Right ventricle myocardium superior (tissue), 1 donor: ENCODE measurements at places on chromosomes 12 and 14.

DNA sequence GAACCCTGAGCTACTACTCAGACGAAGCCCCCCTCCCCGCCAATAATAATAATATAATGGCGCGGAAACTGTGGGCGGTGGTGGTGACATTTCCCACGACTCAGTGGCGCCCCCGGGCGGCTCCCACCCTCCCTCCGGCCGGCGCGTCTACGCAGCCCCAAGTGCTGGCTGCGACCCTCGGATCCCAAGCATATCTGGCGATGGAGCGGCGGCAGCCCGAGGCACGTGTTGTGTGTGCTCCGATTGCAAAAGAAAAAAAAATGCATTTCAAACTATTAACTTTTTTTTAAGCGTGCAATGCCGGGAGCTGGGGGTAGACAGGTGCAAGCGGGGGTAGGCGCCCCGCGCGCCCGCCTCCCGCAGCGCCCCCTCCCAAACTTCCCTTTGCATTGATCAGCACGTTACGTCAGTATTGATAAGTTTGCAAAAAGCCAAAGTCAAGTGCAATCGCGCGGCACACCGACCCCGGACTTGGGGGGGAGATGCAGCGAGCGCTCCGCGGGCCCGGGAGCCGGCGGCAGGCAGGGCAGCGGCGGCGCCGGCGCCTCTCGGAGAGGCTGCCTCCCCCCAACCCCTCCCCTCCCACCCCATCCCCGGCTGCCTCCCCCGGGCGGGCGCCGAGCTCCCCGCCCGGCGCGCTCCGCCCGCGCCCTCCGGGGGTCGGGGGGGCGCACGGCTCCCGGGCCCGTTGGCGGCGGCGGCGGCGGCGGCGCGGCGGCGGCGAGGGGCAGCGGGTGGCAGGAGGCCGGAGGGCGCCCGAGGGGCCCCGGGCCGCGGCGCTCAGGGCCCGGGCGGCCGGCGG lies 113.1 kb upstream of the MYL2 start:
- DNase-seq, result no peak

DNA sequence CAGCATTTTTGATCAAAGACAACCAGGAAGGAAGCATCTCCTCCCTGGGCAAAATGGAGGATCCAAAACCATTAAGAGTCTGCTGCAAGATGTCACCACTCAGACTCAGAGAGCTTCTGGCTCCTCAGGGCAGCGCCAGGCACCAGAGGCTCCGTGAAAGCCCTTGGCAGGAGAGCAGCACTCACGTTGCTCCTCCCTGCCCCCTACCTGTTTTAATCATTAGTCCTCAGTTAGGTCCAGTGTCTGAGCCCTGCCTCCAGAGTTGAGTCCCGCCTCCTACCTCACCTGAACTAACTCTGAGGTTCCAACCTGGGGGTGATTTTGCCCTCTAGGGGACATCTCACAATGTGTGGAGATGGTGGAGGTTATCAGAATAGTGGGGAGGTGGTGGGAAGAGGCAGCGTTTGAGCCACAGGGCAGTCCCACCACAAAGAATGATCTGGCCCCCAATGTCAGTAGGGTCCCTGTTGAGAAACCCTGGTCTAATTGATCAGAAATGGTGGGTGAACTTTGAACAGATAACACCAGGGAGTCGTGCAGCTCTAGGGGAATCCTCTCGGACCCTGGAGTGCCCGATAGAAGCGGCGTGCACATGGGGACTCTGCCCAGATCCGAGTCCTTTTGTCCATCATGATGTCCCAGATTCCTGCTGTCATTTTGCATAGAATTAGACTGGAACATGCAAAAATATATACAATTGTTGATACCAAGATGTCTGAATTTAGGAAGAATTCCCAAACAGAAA lies 156.7 kb upstream of the DIO3 start:
- DNase-seq, result no peak

DNA sequence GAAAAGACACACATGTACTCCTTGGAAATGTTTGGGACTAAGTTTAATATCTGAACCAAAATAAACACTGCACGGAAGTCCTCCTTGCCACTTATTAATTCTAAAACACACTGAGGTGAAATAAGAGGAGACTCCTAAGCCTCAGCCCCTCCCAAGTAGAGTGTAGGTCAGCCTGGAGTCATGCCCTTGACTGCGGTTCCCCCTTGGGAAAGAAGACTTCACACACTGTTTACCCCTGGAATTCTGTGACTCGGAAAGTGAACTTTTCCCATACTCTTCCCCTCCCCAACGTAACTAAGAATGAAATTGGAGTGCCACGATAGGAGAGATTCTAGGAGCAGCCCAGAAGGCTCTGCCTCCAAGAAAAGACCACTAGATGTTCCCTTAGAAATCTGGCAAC lies 8.6 kb upstream of the TFCP2 start:
- DNase-seq, result no peak

DNA sequence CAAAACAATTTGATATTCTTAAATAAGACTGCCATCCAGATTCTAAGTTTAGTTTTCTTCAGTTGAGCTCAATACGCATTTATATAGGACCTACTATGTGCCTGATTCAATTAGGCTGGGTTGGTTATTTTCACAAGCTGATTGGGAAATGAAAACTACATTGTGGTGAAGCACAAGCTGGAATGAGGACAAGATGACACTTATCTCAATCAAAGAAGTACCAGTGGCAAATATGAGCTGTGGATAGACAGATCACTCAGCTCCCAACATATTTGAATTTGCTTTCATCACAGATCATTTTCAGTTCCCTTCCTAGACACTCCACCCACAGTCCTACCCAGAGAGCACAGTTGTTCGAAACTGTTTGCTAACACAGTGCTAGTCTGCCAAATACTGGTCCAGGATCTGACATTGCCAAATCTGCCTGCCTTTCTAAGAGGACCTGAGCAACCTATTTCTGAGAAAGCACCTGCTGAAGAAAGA lies 74.7 kb downstream of the LLPH start:
- DNase-seq, result no peak

DNA sequence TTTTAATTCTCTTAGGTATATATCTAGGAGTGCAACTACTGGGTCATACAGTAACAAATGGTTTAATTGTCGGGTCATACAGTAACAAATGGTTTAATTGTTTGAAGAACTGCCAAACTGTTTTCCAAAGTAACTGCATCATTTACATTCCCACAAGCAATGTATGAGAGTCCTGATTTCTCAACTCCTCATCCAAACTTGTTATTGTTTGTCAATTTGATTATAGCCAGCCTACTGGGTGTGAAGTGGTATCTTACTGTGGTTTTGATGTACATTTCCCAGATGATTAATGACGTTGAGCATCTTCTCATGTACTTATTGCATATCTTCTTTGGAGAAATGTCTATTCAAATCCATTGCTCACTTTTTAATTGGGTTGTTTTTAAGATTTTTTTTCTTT lies 67.6 kb upstream of the CFL2 start:
- DNase-seq, result no peak

DNA sequence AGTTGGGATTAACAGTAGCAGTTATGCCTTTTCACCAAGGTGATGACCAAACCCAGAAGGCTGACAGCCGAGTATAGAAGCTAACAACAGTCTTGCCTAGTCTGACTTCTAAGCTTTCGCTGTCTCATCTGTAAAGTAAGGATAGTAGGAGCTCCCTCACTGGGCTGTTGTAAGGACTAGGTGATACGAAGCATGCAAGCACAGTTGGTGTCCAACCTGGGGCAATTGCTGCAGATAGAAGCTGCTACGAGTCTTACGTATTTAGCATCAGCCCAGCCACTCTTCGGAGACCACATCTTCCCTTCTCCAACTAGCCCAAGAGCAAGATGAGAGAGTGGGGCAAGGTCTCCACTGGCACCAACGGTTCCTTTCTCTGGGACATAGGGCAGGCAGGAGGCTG lies 6.0 kb downstream of the HAL start:
- DNase-seq, result no peak

DNA sequence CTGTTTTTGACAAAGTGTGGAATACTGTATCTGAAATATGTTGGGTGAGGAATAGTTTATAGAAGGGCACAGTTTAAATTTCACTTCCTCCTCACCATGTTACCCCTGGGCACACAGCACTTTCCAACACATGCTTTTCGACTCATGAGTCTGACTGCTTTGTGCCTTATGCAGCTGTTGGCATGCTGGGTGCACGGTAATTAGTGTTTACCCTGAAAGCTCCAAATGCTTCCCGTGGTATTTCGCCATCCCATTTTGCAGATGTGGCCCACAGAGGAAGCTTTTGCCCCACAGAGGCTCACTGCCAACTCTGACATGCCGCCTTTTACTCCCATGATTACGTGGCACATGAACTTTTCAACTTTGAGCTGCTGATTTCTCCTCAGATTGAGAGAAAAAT lies 168.6 kb downstream of the PRKCH start:
- DNase-seq, result peak; percentile 64

- no peak for DNase-seq
These were observed 74.3 kb downstream of the PPM1A start for GRCh38 chr14:60323199-60323896.

- no peak for DNase-seq
These were observed 14.2 kb downstream of the GLT1D1 start for GRCh38 chr12:128867466-128867865.

DNA sequence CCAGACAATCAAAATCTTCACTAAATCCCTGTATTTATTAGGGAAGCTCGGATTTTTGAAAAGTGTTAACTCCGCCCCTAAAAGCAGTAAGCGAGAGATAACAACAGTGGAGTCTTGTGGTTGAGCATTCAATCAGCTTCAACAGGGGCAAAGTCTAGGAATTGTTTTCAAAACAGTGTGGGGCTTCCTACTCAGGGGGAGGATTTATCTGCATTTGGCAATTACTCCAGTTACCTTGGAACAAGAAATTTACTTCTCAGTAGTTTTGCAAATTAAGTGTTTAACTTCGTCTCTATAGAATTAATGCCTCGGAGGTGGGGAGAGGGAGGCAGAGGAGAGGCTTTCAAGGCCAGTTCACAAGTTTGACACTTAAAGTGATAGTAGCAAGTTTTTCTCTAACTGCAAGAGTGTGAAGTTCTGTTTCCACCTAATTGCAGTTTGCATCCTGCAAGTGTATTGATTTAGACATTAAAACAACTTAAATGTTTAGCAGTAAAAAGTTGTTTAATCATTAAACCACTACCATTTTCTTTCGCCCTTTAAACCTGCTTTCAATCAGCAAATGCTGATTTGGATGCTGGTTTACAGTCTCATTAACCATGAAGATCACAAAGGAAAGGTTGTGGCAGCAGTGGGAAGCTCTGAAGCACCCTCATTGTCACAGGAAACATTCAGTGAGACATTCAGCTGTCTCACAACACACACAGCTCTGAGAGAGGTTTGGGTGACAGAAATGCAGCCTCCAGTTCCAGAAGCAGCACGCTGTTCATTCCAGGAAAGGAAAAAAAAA lies 102.0 kb downstream of the HMGA2 start:
- DNase-seq, result no peak

- DNase-seq, result no peak
These were observed 47.7 kb downstream of the BCL11B start for GRCh38 chr14:99224116-99224910.

GRCh38 chr12:96121271-96121711 lies 72.9 kb upstream of the ELK3 start:
- DNase-seq, result no peak

- DNase-seq, result peak; percentile 63
These were observed 12.4 kb upstream of the ITGB7 start for GRCh38 chr12:53219292-53219955.

DNA sequence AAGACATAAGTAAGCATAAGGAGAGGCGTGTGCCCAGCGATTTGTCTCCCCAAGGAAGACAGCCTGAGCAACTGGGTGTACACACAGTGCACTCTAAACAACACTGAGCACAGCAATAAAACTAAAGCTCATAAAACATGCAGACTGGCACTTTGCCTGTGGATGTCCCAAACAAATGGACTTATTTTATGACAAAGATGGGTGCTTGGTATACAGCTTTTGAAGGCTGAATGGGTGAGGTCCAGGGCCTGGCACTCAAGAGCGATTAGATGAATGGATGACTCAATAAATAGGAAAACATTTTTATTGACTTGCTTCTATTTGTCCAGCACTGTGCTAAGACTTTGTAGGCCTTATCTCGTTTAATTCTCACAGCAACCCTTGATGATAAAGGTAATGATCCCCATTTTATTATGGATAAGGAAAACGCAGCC lies 28.5 kb downstream of the LGMN start:
- DNase-seq, result no peak

- DNase-seq, result no peak
These were observed 120.4 kb downstream of the HMGA2 start for GRCh38 chr12:65944637-65945036.

DNA sequence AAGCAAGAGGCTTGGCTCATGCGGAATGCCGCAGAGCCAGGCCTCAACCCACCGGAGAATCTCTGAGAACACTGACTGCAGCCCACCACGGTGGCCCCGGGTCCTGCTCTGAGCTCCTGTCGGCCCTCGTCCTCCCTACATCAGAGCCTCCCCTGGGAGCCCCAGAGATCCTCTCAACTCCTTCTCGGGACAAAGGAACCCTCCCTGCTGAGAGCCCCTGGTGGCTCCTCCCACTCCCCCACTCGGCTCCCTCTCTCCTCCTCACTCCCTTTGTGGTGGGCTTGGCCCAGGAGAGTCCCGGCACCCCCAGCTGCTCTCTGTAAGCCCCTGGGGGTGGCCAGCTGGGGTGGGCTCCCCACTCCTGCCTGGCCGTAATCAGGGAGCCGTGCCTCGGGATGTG lies 11.1 kb upstream of the INF2 start:
- DNase-seq, result peak; percentile 56

DNA sequence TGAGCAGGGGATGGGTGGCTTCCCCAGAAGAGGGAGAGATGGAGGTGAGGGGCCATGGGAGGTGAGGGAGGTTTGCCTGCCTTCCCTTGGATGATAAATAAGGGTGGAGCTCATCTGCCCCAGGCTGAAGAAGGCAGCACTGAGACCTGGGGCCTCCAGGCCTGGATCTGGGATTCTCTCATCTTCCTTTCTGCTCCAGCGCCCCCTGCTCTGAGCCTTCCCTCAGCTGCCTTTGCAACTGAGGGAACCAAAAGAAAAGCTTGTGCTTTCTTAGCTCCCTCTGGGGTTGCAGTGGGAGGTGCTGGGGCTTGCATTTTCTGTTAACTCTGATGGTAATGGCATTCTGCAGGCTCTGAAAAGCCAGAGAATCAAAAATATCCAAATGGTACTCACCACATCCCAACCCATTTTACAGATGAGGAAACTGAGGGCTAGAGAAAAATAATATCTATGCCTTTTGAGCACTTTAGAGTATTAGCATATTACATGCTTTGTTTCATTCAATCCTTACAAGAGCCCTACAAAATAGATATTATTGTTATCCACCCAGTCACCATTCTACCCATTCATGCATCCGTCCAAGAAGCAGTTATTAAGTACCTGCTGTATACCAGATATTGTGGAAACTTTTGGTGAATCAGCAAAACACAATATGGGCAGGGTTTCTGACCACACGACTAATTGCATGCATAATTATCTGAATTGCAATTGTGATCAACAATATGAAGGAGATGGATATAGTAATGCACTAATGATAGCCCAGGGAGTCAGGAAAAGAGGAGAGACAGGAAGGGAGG lies 102.2 kb downstream of the WSCD2 start:
- DNase-seq, result no peak

GRCh38 chr14:76678244-76678800 lies 82.9 kb upstream of the VASH1 start:
- DNase-seq, result no peak

- DNase-seq, result peak; percentile 62
These were observed 226.9 kb upstream of the CRY1 start for GRCh38 chr12:107320033-107320928.
